ENCODE measurements at places on chromosomes 11 and 22.

- DNase-seq: no peak
Measured at GRCh38 chr11:2662024-2662312, 37.8 kb downstream of the KCNQ1OT1 start.

- DNase-seq: no peak
Measured at GRCh38 chr11:15059132-15059915, 14.1 kb upstream of the CALCB start.

GRCh38 chr11:45922425-45923082, at the start of gene LARGE2:
Gene LARGE2 (plus strand): TSS chr11:45922656. CDS start chr11:45922883, 227 bp downstream.
- DNase-seq: no peak

DNA sequence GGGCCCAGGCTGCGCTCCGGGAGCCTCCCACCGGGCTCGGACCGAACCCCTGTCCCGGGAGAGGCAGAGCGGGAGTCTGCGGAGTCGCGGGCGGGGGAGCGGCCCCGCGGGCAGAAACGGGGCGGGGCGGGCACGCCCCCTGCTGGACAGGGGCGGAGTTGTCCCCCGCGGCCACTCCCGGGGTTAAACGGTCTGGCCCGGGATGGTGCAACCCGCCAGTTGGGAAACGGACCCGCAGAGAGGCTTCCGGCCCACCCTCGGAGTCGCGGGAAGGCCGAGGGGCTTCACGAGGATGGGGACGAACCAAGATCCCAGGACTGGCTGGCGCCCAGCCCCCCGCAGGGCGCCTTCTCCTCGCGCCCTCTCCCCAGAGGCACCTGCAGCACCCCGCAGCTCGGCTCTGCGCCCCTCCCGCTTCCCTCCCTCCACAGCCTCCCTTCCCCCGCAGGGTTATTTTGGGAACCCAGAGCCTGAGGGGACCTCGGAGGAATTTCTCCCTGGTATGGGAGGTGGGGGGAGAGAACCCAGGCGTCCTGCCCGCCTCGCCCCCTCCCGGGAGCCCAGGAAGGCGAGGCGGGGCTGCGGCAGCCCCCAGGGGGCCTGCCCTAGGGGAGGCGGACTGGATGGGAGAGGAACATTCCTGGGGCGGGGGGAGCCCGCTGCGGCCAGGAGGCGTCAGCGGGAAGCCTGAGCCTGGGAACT, 902 bp downstream of the RASGRP2 start:
- DNase-seq: peak; percentile 65

GRCh38 chr11:19907008-19907579, 194.5 kb downstream of the NAV2 start:
- DNase-seq: no peak

DNA sequence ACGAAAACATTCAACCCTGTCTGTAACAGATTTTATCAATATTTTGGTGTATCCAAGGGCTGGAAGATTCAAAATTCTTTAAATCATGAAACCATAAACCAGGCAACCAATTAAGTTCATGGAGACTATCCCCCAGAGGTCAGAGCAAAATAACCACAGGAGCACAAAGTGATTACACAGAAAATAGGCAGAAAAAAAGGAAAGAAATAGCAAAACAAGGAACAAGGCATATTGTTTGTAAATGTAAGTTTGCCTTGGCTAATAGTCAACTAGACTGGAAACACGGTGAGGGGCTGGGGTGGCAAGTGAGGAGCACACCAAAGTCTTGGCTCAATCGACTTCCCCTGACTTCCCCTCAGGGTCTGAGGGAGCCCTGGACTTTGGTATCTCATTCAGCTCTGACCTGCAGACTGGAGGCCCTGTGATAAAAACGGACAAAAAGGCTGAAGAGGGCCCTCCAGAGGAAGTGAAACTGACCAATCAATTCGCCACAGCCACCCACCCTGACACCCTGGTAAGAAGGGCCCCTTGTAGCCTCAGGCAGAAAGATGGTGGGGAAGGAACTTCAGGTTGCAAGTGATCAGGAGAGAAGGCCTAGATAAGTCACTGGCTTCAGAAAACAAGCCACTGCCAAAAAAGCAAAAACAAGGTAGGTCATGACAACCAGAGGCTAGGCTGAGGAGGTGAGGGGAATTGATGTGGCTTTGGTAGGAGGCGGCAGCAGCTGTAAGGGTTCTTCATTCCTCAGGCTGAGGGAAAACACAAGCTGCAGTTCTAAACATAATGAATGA, 1.8 kb downstream of the SIK3 start:
- DNase-seq: no peak

GRCh38 chr22:28783786-28784671, 11.5 kb downstream of the CCDC117 start:
- DNase-seq: peak; percentile 40

DNA sequence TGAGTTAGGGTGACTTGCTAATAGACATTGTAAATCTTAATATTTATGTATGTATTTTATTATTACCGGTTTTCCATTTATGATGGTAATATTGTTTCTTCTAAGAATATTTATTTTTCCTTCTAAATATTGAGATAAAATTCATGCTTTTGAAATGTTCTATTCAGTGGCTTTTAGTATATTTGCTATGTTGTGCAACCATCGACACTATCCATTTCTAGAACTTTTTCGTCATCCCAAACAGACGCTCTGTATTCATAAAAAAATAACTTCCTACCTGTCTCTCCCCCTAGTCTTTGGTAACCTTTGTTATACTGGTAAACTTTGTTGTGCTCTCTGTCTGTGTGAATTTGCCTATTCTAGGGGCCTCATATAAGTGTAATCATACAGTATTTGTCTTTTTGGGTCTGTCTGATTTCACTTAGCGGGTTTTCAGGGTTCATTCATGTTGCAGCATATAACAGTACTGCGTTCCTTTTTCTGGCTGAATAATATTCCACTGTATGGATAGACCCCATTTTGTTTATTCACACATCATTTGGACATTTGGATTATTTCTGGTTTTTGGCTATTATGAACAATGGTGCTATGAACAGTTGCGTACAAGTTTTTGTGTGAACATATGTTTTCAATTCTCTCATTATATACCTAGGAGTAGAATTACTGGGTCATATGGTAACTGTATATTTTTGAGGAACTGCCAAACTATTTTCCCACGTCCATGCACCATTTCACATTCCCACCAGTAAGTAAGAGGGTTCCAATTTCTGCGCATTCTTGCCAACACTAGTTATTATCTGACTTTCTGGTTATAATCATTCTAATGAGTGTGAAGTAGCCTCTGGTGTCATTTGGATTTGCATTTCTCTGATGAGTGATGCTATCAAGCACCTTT, 15.9 kb downstream of the NEAT1 start:
- no peak for DNase-seq

- no peak for DNase-seq
Measured at GRCh38 chr22:30978304-30978962, 9.4 kb downstream of the TUG1 start.

- no peak for DNase-seq
Measured at GRCh38 chr11:124776865-124777645, 15.0 kb upstream of the ESAM start.

DNA sequence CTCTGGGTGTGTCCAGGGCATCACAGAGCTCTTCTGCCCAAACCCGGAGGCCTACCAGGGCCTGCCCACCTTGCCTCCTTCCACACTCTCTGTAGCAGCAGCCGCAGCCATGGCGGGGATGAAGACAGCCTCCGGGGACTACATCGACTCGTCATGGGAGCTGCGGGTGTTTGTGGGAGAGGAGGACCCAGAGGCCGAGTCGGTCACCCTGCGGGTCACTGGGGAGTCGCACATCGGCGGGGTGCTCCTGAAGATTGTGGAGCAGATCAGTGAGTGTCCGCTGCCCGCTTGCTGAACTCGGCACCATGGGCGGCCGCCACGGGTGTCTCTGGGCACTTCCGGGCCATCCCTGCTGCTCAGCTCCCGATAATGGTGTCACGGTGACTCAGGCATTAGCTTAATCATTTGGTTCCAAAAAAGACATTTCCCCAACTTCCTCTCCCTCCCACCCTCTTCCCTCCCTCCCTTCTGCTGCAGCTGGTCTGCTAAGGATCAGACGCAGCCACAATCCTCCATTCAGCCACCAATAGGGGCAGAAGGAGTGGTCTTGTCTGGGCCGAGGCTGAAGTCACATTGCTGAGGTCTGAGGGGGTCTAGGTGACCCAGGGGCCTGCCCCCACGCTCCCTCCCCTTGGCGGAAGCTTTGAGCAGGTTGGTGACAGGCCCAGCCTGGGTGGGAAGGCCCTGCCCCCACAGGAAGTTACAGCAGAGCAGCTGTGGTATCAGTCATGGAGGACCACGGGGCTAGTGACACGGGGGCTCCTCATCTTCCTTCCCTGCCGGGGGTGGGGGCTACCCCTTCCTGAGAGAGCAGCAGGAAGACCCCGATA, 950 bp downstream of the FERMT3 start:
- peak; percentile 87 for DNase-seq

DNA sequence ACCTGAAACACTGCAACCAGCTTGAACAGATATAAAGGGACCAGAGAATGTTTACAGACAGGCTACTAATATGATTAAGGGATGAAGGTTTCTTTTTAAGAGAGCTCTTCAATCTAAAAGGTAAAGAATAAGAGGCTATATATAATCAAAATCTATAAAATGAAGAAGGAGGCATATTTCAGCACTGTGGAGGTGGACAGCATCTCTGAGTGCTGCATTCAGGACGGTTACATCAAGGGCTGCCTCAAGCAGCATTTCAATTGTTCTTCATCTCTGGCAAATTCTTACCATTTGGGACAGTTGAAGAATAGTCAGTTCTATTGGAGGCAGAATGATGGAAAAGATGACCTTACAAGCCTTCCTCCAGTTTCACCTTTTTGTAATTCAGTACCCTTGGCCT, 139.6 kb upstream of the LMO1 start:
- DNase-seq: peak; percentile 63

DNA sequence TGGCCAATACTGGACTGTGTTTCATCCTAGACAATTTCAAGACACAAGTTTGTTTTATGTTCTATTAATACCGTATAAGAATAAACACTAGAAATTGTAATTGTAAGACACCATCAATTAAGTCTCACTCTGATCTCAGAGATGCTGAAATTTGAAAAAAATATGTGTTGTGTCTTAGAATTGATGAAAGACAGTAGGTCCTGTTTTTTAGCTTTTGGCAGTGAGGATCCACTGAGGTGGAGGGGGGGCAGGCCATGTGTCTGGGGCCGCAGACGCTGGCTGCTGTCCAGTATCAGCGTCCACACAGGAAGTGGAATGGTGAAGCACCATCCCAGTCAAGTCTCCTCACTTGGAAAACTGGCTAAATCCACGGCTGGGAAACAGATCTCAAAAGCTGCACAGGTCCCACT, 22.5 kb upstream of the ALG8 start:
- no peak for DNase-seq

DNA sequence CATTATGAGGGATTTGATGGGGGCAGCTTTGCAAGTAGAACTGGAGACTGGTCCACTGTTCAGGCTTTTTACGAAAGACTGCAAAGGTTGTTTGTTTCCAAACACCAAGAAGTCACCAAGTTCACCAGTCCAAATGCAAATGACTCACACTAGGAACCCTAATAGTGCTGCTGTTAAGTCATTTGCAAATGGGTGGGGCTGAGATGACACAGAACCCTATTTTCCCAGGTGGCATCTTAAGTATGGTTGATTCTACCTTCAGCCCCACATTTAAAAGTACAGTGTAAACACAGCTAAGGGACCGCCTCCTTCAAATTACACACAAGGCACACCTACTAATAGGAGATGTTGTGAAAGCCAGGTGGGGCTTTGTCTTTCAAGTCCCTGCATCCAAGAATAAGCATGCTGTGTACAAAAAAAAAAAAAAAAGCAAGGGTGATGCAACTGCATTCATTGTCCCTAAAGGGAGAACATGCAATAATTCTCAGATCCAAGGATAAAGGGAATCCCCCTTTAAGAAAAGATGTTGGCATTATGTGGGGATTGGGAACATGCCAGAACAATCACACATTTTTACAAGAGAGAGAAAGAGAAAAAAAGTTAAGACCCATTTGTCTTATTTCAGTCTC, 27.3 kb downstream of the BDNF start:
- DNase-seq: no peak

DNA sequence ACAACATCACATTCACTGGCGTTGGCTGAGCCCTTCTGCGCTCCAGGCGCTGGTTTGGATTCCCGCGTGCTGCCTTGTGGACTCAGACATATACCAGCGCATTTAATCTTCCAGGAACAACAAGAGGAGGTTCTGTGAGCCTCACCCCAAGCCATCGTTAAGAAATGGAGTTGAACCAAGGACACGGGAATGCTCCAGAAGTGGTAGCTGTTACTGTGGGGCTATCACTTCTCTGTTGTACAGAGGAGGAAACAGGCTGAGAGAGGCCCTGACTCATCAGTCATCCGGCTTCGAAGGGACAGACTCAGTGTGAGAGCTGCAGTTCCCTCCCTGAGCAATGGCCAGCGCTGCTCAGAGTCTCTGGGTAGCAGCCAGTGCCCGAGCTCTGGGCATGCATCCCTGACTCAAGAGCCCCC, 291.3 kb downstream of the TBC1D22A start:
- peak; percentile 63 for DNase-seq

- DNase-seq: no peak
Measured at GRCh38 chr11:82959987-82960778, 58.6 kb downstream of the DDIAS start.

GRCh38 chr11:102226702-102227490, 90.4 kb upstream of the BIRC3 start:
- no peak for DNase-seq

GRCh38 chr11:2512431-2513407, 67.9 kb downstream of the KCNQ1 start:
- no peak for DNase-seq

DNA sequence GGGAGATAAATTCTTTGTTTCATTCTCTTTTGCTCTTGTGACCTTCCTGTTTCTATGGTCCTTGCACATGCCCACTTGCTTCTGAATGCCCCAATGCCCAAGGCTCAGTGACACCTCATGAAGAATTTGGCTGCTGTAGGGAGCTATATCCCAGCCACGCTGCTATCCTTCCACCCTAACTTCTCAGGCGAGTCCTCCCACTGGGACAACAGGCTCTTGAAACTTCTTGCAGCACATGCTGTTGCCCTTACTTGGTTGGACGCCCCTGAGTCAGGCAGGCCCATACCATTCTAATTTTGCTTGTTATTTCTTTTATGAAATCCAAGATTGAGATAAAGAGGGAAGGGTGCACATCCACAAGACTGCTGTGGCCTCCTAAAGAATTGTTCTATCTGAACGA, 57.6 kb upstream of the BLID start:
- DNase-seq: no peak

GRCh38 chr11:60077216-60077817, 11.1 kb upstream of the MS4A2 start:
- no peak for DNase-seq

DNA sequence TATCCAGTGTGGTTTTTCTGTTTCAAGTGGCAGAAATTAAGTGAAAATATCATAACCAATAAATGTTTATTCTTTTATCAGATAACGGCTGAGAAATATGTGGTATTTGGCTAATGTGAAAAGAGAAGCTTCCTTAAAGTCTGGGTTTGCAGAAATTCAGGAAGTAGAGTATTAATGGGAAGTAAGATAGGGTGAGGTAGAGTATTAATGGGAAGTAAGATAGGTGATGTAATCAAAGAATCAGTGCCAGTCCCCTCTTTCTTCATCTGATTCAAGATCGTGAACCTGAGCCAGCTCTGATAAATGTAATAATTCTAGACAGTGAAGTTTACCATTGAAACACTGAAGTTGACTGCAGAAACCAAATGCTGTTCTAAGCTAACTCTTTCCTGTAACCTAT, 30.9 kb downstream of the TRPC6 start:
- no peak for DNase-seq
